ENCODE measurements at places on chromosomes 1 and 21. TPM values are rescaled to one million over a fixed set of nuclear protein-coding genes. Genes with fewer than 3 reads are reported as not detected.

GRCh38 chr1:62424411-62424810 lies 12.4 kb upstream of the USP1 start:
- DNase-seq: no peak

The DISC1 gene
- 3.8 TPM for total RNA-seq

- peak; percentile 93 for DNase-seq
Observed at GRCh38 chr1:159598196-159598595, 10.6 kb downstream of the APCS start.

The TPTE gene
- total RNA-seq: not detected

The SYT2 gene
- total RNA-seq: not detected
